ENCODE measurements at places on chromosomes 3 and 15.

DNA sequence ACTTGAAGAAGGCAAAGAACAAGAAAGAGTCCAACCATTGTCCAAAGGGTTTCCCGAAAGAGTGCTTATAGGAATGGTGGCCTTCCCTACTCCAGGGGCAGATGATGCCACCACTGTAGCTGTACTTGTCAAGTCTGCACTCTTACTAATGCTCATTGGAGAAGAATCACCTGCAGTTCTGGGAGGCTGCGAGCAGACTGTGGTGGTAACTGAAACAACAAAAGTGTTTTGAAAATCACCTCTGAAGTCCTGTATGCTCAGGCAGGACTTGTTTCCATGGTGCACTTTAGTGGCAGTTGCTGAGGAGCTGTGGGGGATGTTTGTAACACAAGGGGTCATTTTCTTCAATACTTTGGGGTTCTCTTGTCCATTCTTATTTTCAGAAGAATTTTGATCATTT is 36.0 kb downstream of the USF3 start:
- DNase-seq = no peak

GRCh38 chr3:128482666-128483656 is 10.0 kb downstream of the GATA2 start:
- no peak for DNase-seq

- peak; percentile 14 for DNase-seq
Observed at GRCh38 chr3:22360970-22361369, 610.0 kb upstream of the ZNF385D start.

DNA sequence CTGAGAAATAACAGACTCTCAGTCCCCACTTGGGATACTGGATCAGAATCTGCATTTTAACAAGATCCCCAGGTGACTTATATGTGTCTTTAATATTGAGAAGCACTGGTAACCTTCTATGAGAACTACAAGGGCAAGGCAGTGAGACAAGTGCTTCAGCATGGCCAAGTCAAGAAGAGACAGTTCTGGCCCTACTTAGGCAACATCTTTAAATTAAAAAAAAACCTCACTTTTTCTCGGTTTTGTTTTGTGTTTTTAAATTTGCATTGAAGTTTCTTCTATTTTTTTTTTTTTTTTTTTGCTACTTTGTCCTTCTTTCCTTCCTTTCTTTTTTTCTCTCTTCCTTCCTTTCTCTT is 42.5 kb upstream of the SPTSSB start:
- DNase-seq = no peak

GRCh38 chr15:40344217-40344616 is 3.5 kb upstream of the CCDC9B start:
- DNase-seq = no peak

GRCh38 chr3:51391566-51392354 is 675 bp downstream of the RBM15B start:
- DNase-seq = no peak

GRCh38 chr3:112101916-112102315 is 15.7 kb downstream of the C3orf52 start:
- DNase-seq = no peak

DNA sequence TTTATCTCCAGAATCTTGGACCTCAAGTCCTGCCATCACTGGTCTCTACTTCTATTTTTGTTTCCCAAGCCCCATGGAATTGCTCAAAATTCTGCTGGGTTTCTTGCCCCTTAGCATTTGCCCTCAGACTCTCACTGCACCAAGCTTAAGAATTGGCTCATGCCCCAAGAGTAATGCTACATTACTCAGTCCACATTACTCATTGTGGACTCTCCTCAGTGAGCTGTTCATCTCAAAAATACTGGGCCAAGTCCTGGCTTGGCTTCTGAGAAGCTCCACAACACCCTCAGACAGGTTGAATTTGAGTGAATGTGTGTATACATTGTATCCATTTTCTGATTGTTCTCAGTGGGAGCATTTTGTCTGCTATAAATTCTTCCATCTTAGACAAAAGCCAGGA is 364.4 kb upstream of the ARHGEF26 start:
- no peak for DNase-seq

DNA sequence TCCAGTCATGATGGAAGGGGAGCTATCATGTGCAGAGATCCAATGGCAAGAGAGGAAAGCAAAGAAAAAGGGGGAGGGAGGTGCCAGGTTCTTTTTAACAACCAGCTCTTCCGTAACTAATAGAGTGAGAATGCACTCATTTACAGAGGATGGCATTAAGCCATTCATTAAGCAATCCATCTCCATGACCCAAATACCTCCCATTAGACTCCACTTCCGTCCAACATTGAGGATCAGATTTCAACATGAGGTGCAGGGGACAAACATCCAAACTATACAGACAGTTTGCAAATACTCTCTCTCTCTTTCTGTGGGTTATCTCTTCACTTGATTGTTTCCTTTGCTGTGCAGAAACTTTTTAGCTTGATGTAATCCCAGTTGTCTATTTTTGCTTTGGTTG is 21.2 kb downstream of the ZDHHC23 start:
- DNase-seq = peak; percentile 32

DNA sequence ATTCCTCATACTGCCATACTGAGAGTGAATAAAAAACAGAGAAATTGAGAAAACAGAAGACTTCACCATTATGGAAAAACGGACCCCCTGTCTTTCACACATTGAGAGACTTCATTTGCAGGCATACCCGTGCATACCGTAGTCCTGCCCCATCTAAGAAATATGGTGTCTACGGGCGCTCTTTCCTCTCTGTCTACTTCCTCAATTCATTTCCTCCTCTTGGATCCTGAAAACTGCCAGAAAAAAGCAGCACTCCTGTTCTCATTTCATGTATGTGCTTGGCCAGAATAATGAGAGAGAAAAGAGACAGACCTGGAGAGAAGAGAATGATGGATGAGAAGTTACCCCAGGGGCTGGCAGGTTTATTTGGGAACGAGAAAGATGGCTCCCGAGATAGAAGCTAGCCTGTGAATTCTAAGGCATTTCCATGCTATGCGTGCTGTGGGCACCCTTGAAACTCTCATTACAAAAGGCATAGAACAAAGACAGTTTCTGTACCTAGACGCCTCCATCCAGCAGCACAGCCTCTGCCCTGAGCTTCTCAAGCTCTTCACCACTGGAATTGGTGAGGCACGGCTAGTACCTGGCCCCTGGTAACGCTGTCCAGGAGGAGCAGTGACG is 62.5 kb upstream of the EPHB3 start:
- DNase-seq = no peak

DNA sequence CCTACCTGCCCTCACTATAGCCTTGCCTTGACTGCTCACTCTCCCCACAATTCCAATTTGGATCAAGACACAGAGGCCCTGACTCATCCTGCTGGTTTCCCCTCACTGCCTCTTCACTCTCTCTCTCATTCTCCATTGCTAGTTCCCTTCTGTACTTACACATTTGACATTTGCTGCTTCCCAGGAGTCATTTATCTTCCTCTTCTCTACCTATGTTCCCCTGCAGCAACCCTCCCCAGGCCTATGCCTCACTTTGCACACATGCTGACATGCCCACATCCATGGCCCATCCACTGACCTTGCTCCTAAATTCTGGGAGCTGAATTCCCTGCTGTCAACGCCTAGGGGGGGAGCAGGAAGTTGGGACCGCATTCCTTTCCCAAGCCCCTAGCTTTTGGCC is 82.2 kb downstream of the SRGAP3 start:
- DNase-seq = no peak

- no peak for DNase-seq
Observed at GRCh38 chr3:152234657-152235375, 33.9 kb upstream of the MBNL1 start.

DNA sequence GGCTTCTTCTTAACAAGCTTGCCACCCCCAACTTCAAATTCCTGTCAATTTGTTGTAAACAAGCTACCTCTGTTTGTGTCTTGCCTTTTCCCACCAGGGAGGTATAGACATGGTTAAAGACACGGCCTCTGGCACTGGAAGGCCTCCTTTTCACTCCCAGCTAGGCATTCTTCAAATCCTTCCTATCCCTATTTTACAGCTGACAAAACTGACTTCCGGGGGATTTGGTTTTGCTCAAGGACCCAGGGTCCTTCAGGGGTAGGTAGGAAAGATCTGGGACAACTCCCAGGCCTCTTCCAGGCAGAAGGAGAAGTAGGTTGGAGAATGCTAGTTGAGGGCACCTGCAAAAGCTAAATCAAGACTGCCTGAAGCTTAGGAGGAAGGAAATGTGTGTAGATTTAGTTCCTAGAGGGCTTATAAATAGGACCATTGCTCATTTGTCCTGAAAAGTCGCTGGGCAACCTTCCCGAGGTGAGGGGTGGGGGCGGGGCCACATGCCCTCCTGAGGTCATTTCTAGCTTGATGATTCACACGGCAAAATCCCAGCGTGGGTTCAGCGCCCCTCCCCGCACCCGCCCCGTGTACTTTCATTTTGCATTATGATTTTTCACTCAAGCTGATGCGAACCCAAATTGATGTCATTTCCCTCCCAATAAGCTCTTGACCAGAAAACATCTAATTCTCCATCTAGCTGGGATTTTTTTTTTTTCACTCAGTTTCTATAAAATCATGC is 365.5 kb downstream of the SHQ1 start:
- DNase-seq = peak; percentile 47

DNA sequence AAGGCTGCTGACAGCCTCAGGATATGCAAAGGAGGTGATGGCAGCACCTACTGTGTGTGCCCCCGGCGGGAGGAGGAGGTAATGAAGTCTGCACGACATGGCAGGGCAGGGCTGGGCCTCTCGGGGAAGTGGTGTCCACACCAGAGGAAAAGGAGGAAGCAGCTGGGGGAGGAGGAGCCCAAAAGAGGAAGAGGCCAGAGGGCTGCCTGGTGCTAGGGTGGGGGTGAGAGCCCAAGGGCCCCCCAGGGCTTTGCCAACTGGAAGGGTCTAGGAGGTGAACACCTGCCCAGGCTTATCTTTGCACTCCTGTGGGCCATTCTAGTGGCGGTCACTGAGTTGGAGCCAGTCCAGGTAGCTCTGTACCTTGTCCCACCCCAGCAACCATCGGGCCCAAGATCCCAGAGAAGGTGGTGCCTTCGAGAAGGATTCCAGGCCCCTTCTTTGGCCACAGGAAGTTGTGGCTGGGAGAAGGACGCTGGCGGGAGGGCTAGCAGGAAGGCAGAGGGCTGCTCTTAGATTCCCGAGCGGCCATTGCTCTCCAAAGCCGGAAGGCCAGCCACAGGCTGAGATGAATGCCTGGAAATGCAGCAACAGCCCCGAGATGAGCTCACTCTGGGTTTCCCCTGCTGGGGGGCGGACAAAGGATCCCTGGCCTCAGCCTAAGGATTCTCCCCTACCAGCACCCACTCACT is 7.0 kb downstream of the GNAI2 start:
- DNase-seq = no peak

- no peak for DNase-seq
Observed at GRCh38 chr3:146166826-146167225, 5.8 kb upstream of the PLOD2 start.

- no peak for DNase-seq
Observed at GRCh38 chr15:51198701-51199232, 104.1 kb upstream of the TNFAIP8L3 start.

DNA sequence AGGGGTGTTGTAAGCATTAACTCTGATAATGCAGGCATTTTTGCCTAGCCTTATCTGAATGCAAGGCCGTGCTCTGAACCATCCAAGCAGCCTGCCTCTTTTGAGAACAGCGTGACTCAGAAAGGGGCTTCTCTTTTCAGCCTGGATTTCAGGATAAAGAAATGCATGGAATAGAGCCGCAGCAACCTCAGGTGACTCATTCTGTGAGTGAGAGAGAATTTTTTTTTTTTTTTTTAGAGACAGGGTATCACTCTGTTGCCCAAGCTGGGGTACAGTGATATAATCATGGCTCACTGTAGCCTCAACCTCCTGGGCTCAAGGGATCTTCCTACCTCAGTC is 20.6 kb upstream of the PDE8A start:
- no peak for DNase-seq

DNA sequence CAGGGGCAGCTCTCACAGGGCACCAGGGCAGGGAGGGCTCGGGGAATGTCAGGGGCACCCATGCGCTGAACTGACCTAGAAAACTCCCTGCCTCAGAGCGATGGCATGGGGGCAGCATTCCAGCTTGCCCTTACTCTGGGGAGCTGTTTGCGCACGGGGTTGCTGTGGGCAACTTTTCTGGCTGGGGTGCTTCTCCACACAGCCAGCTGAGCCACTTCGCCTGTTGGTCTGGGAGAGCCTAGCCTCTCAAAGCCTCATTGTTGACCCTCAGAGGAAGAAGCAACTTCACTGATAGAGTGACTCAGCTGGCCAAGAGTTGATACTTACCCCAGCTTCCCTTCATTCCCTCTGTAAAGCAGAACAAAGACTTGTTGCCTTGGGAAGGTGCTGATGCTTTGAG is 42.6 kb upstream of the MRPS22 start:
- no peak for DNase-seq

DNA sequence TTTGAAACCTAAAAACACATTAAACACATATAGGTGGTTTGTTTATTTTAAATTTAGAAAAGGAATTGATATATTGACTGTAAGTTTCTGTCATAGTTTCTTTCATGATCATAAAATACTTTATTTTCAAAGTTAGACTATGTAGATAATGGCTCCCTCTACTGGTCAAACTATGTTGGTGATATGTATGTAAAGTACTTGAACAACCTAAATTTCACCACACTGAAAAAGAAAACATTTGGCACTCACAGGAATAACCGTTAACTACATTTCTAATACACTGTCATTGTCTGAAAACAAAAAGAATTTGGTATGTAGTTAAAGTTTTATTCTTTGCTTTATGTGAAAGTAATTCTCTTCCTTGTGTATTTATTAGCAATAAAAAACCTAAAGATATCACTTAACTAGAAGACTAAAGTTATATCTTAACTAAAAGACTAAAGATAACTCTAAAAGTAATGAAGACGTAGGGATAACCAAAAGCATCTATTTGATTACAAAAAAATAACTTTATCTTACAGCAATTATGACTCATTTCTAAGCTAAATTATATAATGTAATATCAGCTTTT is 427.5 kb downstream of the VGLL3 start:
- DNase-seq = peak; percentile 3

DNA sequence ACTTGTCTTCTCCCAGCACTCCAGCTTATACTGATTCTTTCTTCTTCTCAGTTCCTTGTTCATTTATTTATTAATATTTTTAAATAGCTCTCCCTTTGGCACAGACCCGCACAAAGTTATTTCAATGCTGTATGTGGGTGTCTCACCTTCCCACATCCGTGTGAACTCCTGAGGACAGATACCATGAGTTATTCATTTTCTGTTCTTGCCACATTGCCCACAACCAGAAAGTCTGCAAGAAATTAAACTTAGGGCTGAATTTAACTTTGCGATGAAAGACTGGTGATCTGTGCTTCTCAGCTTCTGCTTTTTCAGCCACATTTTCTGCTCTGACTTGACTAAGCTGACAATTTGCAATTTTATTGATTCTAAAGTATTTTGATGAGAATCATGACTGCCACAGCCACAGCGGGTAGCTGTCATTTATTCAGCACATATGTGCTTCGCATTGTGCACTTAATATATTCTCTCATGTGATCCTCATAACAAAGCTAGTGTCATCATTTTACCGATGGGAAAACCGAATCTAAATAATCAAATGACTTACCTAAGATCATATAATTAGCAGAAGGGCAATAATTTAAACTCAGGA is 569.8 kb downstream of the EDEM1 start:
- DNase-seq = no peak

All from GM04504 (cell line).